ENCODE measurements at places on chromosomes 5 and 9. TPM values are rescaled to one million over a fixed set of nuclear protein-coding genes. Genes with fewer than 3 reads are reported as not detected.

Gene NRG2
- total RNA-seq = 2.1 TPM

- DNase-seq = no peak
These were observed 5.8 kb upstream of the C5orf52 start for GRCh38 chr5:157665467-157666070.

GRCh38 chr9:122835313-122835731, 6.9 kb upstream of the PDCL start:
- DNase-seq = no peak

GRCh38 chr5:53834500-53834899, 274.1 kb downstream of the NDUFS4 start:
- DNase-seq = no peak
